ENCODE measurements at places on chromosomes 2 and 18. TPM values are rescaled to one million over a fixed set of nuclear protein-coding genes. Genes with fewer than 3 reads are reported as not detected.

DNA sequence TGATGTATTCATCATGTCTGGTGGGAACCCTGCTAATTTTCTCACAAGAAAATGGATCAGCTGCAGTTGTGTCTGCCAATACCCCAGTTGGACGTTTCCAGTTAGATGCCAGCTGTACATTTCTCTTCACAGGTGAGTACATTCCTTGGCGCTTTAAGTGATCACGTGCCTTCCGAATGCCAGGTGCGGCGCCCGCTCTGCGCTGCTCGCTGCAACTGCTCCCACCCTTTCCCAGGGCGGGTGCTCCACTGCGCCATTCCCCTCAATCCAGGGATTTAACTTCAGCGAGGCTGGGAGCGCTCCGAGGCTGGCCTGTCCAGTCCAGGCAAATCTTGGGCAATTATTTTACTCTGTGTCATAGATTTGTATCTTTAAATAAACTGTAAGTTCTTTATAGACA is 225.0 kb upstream of the RAB6C start:
- no peak for DNase-seq

DNA sequence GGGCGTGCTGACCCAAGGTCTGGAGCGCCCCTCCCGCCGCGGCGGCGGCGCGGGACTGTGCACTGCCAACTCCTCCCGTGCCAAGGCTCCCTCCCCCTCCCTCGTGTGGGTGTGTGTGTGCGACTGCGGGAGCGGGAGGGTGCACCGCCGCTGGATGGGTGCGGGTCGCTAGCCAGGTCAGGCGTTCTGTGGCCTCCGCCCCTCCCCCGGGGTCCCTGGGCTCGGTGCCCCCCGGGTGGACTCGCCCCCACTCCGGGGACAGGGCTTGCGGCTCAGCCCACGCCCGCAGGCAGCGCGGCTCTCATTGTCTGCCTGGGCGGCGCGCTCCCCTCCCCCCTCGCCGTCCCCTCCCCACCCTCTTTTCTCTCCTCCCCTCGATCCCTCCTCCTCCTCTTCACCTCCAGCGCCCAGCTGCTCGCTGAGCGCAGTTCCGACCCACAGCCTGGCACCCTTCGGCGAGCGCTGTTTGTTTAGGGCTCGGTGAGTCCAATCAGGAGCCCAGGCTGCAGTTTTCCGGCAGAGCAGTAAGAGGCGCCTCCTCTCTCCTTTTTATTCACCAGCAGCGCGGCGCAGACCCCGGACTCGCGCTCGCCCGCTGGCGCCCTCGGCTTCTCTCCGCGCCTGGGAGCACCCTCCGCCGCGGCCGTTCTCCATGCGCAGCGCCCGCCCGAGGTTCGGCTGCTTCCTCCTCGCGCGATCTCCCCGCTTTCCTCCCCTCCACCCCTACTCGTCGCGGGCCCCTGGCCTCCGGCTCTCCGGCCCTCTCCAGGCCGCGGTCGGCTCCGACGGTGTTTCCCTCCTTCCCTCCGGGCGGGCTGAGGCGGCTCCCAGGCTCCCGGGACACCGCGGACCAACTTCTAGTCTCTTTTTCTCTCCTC is at the start of gene GATA6:
TSS of gene GATA6 (plus strand) at position 579 of the 878 bp plus-strand sequence. CDS start 1,556 bp downstream, outside the sequence.
- DNase-seq = peak; percentile 95

POTEC gene
- 0.04 TPM for polyA plus RNA-seq

GRCh38 chr2:102489646-102490045 is 16.6 kb downstream of the SLC9A4 start:
- DNase-seq = no peak

TEKT4 gene
- polyA plus RNA-seq = 1.1 TPM

BOLL gene
- polyA plus RNA-seq = not detected

B4GALT6 gene
- polyA plus RNA-seq = 15.5 TPM

DNA sequence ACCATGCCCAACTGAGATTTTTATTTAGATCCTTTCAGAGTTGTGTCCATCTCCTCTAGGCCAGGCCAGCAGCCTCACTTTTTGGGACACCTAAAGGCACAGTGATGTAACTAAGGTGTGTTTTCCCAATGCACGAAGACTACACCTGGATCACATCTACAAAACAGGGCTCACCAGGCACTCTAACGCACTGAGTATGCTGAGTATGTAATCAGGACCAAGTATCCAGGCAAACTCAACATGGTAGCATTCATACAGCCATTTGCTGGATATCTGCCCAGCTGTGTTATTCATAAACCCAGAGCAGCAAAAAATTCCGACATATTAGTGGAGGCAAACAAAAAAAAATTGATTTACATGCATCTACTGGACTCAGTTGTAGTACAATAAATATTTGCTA is 33.8 kb downstream of the LPIN2 start:
- no peak for DNase-seq

EFR3B gene
- 5.7 TPM for polyA plus RNA-seq

GRCh38 chr2:45889620-45890370 is 238.3 kb downstream of the PRKCE start:
- no peak for DNase-seq

DNA sequence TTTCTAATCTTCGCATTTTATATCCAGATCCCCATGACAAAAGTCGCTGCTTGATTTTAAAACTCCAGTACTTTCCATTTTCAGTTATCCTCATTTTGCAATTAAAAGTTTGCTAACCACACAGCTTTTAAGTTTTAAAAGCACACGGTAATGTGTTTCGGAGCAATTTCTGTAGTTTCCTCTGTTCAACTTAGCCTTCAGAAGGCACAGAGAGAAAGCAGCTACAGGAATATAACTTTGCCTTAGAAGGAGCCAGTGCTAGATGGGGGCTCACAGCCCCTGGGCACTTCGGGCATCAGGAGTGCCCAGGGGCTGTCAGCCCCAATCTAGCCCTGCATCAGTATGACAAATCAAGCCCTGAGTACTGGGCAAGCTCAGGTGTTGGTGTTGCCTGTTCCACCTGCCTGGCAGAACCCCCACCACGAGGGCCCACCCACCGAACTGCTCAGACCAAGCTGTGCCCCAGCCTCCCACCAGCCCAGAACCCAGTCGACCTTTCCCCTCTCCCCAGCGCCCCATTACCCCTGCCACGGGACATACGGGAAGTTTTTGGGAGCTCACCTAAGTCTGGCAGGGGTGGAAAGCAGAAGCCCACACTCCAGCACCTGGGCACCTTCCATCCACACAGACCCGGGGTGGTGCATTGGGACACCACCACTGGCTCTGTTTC is 47.3 kb downstream of the TRABD2A start:
- DNase-seq = no peak

DNA sequence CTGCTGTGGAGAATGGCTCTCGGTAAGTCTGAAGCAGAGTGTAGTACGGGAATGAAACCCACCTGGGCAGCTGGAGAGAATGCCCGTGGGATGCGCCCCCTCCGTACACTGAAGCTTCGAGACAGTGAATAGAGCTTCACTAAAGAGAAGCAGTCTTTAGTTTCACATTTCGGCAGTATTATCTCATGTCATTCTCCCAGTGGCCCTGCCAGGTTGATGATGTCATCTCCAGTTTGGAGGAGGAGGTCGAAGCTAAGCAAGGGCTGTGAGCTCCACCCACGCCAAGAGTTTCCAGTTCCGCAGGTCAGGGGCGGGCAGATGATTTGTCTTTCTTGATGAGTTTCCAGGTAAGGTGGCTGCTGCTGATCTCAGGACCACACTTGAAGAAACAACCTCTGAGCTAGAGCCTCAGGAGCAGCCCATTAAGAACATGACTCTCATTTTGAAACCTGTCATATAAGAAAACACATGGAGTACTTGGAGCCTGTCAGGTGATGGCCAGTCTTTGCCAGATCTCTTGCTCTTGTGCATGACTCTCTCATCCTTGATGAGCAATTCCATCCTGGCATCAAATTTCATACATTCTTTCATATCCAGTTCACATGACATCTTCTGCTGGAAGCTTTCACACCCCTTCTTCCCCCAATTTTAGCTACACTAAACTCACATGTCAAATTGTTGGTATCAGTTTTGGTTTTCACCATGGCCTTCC is 475.0 kb downstream of the RNF144A start:
- DNase-seq = no peak

- DNase-seq = no peak
These were observed 64.9 kb downstream of the EMX1 start for GRCh38 chr2:72982219-72982618.

DNA sequence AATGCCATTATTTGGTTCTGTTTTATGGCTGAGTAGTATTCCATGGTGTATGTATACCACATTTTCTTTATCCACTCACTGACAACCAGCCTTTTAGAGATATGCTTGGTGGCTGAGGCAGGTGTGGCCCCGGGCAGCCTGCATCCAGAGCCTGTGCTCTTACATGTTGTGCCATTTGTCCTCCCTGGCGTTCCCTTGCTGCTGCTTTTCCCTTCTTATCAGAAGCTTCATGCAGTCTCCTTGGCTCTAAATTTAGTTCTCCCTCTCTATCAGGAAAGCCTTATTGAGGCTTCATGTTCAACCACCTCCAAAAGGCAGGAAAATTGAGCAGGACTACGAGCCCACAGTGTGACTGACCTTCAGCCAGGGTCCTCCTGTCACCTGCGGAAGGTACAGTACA is 131.7 kb upstream of the ITGA6 start:
- no peak for DNase-seq

DNA sequence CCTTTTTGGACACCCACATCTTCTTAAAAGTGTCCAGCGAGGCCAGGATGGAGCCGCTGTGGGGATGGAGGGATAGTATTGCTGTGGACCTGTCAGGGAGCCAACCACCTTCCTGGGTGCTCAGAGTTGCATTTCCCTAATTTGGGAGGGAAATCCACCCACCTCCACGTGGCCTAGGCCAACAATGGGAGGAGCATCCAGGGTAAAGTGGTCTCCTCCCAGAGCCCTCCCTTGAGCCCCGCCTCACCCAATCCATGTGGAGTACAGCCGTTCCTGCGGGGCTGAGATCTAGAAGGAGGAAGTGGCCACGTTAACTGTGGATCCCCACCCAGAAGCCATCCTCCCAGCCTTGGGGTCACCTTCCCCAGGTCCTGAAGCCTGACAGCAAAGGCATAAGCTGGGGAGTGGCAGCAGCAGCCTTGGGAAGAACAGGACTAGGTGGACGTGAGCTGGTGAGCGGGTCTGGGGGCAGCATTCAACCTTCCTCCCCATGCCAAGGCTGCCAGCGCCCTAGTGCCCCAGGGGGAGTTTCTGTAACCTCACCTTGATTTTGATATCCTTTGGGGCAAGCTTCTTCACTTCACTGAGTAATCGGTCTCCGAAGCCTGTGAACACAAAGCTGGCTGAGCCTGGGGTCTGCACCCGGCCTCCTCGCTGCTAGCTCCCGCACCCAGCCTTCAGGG is 6.8 kb downstream of the ACTR1B start:
- DNase-seq = no peak

FARSB gene
- 22.9 TPM for polyA plus RNA-seq

CHRNG gene
- polyA plus RNA-seq = 5.1 TPM

TCF7L1 gene
- polyA plus RNA-seq = 72.8 TPM

CCDC74B gene
- 4.7 TPM for polyA plus RNA-seq

GRCh38 chr2:130754811-130755210 is 529 bp upstream of the AMER3 start:
- DNase-seq = no peak

SS18 gene
- 96.5 TPM for polyA plus RNA-seq

- no peak for DNase-seq
These were observed 68.1 kb downstream of the EMILIN2 start for GRCh38 chr18:2914881-2915240.

NMS gene
- polyA plus RNA-seq = not detected

EVX2 gene
- 0.03 TPM for polyA plus RNA-seq

DNA sequence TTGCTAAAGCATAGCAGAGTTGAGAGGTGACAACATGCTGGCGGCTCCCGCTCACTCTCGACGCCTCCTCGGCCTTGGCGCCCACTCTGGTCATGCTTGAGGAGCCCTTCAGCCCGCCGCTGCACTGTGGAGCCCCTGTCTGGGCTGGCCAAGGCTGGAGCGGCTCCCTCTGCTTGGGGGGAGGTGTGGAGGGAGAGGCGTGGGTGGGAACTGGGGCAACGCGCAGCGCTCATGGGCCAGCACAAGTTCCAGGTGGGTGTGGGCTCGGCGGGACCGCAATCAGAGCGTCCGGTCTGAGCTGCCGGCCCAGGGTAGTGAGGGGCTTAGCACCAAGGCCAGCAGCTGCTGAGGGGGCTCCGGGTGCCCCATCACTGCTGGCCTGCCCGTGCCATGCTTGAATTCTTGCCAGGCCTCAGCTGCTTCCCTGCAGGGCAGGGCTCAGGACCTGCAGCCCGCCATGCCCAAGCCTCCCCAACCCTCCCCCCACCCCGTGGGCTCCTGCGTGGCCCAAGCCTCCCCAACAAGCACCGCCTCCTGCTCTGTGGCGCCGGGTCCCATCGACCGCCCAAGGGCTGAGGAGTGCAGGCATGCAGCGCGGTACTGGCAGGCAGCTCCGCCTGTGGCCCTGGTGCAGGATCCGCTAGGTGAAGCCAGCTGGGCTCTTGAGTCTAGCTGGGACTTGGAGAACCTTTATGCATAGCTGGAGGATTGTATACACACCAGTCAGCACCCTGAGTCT is 2052.8 kb upstream of the CELF4 start:
- DNase-seq = no peak

GRCh38 chr2:21118302-21118920 is 5.4 kb upstream of the TDRD15 start:
- peak; percentile 6 for DNase-seq

DNA sequence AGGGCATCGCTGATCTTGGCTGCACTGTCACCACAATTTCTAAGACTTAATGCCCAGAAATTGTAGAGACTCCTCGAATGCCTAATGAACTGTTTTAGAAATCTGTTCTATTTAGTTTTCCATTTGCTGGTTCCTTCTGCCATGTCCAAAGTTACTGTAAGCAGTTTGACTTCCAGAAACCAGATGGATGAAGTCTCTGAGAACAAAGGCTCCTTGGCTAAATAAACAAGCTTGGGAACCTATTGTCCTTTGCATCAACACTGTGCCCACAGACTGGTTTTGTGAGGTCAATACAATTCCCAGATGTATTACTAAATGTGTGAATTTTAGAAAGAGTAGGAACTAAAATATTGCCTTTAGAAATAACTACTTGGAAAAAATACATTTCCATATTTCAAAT is 600.2 kb downstream of the NYAP2 start:
- no peak for DNase-seq

GRCh38 chr2:189679226-189679625 is 4.8 kb downstream of the ANKAR start:
- no peak for DNase-seq

DNA sequence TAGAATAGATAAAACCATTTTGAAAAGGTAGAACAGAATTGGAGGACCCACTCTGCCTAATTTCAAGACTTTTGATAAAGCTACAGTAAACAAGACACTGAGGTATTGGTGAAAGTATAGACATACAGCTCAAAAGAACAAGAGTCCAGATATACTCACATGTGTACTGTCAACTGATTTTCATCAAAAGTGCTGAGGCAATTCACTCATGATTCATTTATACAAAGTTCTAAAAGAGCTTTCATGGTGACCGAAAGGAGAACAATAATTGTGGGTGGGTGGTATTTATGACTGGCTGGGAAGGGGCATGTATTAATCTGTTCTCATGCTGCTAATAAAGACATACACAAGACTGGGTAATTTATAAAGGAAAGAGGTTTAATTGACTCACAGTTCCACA is 7.3 kb downstream of the MAP4K3 start:
- no peak for DNase-seq

DNA sequence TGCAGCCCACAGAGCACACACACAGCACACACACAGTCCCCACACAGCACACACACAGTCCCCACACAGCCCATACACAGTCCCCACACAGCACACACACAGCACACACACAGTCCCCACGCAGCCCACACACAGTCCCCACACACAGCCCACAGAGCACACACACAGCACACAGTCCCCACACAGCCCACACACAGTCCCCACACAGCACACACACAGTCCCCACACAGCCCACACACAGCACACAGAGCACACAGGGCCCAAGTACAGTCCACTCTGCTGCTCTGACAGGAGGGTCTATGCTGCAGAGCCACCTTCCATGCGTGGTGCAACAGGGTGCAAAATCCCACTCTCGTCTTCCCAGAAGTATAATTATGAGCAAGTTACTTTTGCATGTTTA is 240.5 kb upstream of the SALL3 start:
- no peak for DNase-seq
